IMR-90 (cell line): ENCODE measurements at places on chromosomes 12 and 14. TPM values are rescaled to one million over a fixed set of nuclear protein-coding genes. Genes with fewer than 3 reads are reported as not detected.

- DNase-seq: no peak
Measured at GRCh38 chr12:123278101-123278627, 6.5 kb upstream of the CDK2AP1 start.

DNA sequence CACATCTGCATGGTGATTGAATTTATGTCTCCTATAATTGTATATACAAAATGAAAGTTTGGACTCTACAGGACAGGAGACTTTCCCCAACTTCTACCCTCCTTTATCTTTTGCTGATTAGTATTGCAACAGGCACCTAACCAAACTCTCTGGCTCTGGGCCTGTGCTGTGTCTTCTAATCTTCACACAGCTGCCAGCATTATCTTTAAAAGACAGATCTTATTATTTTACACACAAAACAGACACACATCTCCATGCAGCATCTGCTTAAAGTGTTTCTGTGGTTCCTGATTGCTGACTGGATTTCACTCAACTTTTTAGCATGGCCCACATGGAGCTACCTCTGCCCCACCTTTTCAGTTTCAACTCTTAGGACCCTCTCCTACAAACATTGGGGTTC lies 154.9 kb upstream of the PELI2 start:
- DNase-seq: no peak

DNA sequence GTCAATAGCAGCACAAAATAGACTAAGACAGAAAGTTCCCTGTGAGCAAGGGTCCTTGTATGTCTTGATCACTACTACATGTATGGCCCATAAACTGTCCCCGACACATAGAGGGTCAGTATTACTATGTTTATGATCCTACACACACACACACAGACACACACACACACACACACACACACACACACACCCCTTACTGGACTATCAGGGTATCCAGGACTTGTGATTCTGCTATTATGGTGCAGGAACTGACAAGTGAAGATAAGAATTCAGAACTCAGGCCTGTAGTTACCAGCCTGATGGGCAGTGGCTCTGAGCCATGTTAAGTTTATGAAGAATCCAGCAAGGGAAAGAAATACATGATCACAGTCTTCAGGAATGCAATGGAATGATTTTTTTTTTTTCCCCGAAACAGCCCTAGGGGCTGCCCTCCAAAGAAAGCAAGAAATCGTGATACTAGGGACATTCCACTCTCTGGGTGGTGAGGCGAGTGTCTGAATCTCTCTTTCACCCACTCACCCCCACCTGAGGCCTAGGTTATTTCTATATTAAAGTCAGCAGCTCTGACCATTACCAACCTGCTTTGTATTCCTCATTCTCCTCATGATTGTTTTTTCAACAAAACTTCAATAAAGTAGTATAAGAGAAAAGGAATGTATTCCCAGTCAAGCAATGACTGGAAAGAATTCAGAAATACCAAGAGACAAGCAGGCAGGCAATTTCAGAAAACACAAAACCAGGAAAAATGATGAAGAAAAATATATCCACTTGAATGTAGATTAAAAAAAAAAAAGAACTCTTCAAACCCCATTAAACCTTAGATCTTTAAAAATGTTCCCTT lies 105.8 kb downstream of the AVPR1A start:
- peak; percentile 56 for DNase-seq

DNA sequence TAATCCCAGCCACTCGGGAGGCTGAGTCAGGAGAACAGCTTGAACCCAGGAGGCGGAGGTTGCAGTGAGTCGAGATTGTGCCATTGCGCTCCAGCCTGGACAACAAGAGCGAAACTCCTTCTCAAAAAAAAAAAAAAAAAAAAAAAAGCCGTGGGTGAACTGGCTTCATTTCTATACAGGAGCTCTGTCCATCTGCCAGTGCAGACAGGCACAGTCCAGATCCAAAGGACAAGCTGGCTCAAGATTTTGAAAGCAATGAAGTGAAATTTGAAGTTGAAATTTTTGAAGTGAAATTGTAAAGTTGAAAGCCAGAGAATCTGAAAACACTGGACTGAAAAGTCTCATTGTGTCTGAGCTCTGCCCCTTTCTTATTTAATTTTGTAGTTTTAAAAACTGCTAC lies 134.7 kb downstream of the CALM1 start:
- DNase-seq: no peak

DNA sequence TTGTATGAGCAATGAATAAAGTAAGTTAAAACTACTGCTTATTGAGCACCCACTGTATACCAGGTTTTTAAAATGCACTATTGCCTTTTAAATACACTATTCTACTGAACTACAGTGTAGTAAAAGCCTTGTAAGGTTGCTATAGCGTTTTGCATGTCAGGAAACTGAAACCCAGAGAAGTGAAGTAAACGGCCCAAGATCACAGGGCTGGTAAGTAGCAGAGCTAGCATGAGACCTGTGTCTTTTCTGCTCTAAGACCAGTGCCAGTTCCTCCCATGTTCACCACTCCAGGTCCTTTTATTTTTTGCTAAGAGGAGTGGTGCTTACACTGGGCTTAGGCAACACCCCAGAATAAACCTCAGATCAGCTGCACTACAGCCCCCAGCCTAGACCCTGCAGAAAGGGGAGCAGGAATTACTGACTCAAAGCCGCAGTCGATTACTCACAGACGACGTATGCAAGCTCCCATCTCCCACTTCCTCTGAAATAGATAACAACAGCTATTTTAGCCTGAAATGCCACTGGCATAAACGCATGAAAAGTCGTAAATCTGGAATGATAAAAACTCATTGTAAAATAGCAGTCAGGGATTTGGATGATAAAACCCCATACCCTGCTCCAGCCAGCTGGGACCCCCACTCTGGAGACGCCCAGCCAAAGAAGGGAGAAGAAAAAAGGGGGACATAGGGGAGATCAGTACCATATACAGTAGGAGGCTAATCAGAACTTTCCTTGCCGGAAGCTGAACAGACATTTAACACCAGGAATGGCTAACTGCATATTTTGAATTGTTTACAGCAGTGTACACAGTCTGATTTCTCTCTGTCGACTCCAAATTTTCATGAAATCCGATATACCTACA lies 108.3 kb downstream of the NUAK1 start:
- peak; percentile 96 for DNase-seq

EPYC gene
- not detected in 2 replicates for total RNA-seq

DNA sequence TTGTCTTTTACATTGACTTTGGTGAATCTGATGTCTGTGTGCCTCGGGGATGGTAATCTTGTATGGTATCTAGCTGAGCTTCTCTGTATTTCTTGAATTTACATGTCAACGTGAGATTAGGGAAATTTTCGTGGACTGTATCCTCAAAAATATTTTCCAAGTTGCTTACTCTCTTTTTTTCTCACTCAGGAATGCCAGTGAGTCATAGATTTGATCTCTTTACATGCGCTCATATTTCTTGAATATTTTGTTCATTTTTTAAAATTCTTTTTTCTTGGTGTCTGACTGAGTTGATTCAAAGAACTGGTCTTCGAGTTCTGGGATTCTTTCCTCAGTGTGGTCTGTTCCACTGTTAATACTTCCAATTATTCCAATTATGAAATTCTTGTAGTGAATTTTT lies 207.7 kb downstream of the RAD51B start:
- DNase-seq: peak; percentile 30

HCAR2 gene
- total RNA-seq: not detected in 2 replicates

RNASE9 gene
- not detected in 2 replicates for total RNA-seq

GRCh38 chr14:63752449-63753169 lies 24.7 kb upstream of the SGPP1 start:
- DNase-seq: peak; percentile 58

DNA sequence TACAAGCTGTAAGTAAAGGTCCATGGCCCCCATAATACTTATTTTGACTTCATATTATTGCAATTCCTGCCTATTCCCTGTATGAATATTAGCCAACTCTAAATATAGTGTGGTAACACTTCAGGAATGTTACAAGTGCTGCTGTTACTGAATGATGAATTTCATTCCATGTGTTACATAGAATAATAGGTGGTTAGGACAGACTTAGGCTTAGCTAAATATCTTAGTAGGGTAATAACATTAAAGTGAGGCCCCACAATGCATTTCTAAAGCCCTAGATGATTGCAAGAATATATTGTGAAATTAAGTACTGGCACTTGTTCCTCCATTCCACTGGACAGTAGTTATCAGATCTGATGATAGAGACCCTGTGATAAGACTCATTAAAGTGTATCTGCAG lies 182.7 kb downstream of the PCNX1 start:
- DNase-seq: peak; percentile 49

- DNase-seq: peak; percentile 4
Measured at GRCh38 chr12:82730953-82731459, 44.3 kb downstream of the TMTC2 start.

KIF5A gene
- total RNA-seq: under 0.01 and 0.18 TPM in 2 replicates

GRCh38 chr12:123906711-123907420 lies 65.8 kb downstream of the CCDC92 start:
- no peak for DNase-seq

- peak; percentile 65 for DNase-seq
Measured at GRCh38 chr12:64679487-64680001, 69.2 kb downstream of the RASSF3 start.

GRCh38 chr12:121365416-121366062 lies 13.3 kb upstream of the ANAPC5 start:
- peak; percentile 13 for DNase-seq

DNA sequence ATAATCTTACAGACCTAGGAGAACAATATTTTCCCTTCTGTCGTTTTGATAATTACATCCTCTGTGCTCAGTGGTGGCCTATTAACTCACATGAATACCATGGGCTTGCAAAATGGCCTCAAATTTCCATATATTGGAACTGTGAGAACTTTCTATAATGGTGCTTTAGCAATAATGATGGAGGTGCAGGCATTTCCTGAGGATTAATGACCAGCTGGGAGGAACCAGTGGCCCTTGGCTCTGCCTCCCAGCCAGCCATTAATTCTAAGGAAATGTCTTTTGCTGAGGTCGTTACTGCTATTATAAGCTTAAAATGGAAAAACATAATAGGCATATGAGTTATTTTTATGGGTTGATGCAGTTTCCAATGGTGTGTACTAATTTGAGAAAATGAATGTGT lies 33.6 kb downstream of the HMGA2 start:
- DNase-seq: no peak

GRCh38 chr12:106213662-106214061 lies 34.2 kb downstream of the CKAP4 start:
- DNase-seq: no peak

GRCh38 chr12:94862421-94862820 lies 141.1 kb downstream of the NDUFA12 start:
- no peak for DNase-seq

DNA sequence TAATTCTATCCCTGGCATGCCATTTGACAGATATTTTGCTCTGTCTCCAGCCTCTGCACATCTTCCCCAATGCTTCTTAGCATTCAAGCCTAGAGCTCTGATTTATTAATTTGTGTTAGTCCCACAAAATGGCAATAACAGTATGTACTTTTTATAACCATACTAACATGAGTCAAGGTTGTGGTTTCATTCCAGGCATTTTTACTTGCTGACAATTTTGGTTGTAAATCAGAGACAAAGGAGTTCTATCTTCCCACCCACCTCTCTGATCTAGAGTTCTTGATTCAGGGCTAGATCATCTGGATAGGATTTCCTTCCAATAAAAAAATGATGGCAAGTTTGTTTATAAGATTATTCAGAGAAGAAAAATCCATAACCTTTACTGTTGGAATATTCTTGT lies 18.5 kb upstream of the CISTR start:
- peak; percentile 97 for DNase-seq

MGST1 gene
- 87.2 and 105 TPM in 2 replicates for total RNA-seq

MYH6 gene
- total RNA-seq: not detected in 2 replicates

DNA sequence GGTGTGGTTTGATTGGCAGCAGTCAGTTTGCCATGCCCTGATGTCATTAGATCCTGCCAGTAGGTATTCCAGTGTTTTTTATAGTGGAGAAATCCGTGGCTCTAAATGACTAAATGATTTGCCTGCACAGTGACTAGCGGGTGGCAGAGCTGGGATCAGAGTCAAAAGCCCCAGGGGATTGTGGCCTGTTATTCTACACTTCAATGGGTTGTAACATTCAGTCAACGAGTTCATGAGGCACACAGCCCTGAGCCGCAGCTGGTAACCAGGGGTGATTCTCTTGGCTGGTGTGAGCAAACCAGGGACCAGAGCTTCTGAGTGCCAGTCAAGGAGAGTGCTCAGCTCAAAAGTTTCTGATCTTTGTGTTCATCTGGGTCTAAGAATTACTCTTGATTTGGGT lies 1.8 kb downstream of the MYH6 start:
- no peak for DNase-seq

DNA sequence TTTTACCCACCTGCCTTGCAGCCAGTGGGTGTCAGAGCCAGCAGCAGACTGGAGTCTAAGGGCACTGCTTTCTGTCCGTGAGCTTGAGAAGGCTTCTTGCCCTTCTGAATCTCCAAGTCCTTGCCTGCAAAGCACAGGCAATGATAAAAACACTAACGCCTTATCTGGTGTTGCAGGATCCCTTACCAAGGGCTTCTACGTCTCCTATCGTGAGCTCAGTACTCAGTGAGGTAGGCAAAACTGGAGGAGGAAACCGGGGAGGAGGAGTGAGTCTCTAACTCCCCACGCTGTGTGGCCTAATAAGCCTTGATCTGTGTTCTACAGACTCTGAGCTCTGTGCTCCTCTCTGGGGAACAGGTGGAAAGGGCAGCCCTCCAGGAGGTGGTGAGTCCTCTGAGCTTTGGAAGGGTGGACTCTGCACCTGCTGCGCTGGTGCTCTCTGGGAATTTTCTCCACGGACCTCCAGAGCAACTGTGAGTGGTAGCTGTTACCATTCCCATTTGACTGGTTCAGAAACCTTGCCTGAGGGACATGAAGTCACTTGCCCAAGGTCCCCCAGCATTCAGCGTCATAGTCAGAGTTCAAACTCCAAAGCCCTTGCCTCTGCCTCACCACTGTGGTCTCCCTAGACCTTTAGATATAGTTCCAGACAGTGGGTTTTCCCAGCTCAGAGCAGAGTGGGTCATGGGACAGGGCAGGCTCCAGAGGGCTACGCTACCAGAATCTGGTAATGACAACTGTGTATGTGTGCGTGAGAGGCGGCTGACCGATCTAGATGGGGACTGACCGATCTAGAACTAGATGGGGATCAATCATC lies 7.0 kb upstream of the MARK3 start:
- DNase-seq: no peak

DNA sequence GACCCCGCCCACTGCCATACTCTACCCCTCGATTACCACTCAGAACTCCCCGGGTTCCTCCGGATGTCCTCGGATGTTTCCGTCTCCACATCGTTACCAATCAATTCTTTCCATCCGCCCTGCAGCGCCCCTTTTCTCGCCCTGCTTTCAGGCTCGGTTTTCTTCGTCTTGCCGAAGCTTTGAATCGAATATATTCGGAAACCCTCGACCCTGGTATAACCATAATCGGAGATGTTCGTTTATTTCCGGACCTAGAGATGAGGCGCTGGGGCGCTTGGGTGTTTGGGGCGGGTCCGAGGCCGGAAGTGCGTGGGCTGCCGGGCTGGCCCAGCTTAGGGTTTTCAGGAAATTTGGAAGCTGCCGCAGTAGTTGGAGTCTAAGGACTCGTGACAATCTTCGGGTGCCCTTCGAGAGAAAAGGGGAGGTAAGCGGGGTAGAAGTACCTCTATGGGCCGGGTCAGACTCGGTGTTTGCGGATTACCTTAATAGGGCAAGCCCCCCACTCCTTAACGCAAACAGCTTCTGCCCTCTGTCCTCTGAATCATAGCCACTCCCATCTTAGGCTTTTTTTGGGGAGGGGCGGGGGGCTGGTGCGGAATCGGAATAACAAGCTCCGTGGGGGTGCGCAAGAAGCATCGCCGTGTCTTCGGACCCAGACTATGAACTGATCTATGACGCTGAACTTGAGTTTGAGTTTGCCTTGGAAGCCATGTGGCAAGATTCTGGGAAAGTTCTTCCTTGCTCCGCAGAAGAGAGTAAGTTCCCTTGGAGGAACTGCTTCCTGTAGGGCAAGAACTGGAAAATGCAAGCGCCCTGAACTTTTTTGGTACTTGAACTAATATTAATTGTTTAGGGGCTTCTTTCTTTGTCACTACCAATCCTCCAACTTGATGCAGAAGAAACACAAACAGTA lies at the start of gene C14orf119:
Gene C14orf119, plus strand, starts transcription at position 310 of the 913 bp plus-strand sequence. CDS start 2,154 bp downstream, outside the sequence.
- peak; percentile 99 for DNase-seq
